ENCODE measurements at places on chromosomes 16 and 17.
A peak's percentile ranks its signal among the peaks of the same experiment; 100 is the strongest.

DNA sequence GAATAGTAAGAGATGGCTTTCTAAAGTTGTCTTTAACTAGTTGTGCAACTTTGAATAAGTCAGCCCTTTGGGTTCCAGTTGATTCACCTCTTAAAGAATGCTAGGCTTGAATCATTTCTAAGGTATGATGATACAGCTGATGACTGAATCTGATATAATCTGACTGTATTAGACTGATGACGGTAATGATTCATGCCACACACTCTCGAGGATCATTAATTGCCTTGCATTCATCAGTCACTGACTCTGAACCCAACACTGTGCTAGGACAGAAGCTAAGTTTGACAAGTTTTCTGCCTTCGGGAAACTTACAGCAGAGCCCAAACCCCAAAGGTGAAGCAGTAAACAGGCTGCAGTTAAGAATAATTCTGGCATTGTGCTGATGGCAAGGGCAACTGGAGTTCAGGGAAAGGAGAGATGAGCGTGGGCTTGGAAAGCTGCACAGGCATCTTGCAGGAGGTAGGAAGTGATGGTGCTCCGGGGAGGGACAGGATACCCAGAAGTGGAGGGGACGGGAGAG is 25.8 kb downstream of the ASIC2 start:
- DNase-seq: no peak

GRCh38 chr16:27323781-27324561 is 10.2 kb downstream of the IL4R start:
- no peak for DNase-seq

DNA sequence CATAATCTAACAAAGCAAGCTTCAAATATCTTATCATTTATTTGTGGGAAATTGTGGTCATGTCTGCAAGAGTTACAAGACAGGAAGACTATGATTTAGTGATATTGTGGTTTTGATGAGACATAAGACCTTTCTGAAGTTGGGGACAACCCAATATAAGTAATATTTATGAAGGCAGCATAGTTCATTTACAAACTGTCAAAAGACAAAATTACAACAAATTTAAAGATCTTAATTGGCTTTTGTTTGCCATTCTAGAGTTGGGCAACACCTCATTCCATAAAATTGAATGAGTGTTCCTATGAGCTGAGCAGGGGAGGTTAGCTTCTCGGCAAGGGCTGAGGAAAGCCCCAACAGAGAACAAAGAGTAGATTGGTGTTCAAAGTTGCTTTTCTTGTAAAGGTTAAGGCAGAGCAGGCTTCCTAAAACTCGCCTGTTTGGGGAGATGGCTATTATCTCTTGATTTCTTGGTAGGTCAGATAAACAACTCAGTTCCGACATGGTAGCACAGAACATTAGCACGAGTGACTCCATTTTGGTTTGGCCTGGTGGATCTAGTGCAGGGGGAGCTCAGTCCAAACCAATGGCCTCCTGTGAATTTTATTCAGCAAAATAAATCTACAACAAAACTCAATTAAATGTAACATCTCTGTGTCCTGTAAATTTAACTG is 10.9 kb upstream of the MMD start:
- no peak for DNase-seq

DNA sequence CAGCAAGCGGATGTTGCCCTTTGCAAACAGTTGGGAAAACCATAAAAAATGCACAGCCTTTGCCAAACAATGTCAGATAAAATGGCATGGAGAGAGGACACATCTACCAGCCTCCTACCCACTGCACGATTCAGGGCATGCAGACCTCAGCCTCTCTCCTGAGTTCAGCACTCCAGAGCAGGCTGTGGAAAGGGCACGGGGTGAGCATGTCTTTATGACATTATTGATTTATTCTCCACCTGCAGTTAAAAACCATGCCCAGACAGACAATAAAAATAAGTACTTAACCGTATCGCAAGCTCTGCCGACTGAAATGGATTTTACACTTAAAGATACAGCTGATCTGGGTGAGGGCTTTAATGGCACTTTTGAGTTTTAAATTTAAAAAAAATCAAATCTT is 127.1 kb downstream of the MAF start:
- no peak for DNase-seq

DNA sequence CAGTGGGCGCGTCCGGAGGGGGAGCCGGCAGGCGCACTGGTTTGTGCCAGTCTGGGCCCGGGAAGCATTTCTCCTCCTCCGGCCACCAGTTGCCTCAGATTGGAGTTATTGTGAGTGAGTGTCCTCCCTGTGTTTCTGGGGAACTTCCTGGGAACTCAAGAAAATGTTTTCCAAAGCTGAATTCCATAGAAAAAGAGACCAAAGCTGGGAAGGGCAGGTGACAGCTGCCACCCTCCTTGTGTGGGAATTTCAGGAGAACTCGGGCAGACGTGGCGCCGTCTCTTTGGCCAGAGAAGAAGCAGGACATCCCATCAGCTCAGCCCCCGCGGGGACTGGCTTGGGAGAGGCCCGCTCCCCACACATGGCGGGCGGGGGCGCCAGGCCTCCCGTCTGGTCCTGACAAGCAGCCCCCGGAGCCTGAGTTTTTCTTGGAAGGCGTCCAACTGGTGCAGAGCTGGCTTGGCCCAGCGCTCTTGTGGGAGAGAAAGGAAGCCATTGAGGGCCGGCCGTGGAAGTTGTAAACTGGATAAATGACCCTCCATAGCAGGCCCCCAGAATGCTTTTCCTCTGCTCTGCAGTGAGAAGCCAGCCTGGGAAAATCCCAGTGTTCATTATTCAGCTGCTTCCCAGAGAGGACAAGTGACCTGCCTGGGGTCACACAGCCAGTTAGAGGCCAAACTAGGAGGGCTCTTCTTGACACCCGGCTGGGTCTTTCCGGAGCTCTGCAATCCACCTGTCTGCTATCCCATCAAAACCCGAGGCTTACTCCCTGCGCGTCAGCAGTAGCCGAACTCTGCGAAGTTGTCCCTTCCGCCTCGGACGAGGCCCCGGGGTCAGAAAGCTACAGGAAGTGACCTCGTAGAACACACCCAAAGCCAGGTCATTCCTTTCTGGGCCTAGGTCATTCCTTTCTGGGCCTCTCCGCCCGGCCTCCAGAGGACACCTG is 39.2 kb upstream of the GSE1 start:
- DNase-seq: no peak

GRCh38 chr17:27623614-27624013 is 7.4 kb upstream of the LGALS9 start:
- DNase-seq: no peak

GRCh38 chr17:3012926-3013581 is 50.4 kb downstream of the OR1D5 start:
- peak; percentile 80 for DNase-seq

DNA sequence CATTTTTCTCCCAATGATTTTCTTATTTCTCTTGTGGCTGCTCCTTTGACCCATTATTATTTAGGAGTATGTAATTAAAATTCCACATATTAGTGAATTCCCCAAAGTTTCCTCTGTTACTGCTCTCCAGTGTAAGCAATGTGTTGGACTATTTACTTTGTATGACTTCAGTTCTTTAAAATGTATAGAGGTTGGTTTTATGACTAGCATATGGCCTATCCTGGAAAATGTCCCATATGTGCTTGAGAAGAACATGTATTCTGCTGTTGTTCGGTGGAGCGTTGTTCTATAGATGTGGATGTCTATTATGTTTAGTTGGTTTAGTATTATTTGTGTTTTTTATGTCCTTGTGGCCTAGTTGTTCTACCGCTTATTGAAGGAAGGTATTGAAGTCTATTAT is 6.0 kb upstream of the NT5M start:
- no peak for DNase-seq

DNA sequence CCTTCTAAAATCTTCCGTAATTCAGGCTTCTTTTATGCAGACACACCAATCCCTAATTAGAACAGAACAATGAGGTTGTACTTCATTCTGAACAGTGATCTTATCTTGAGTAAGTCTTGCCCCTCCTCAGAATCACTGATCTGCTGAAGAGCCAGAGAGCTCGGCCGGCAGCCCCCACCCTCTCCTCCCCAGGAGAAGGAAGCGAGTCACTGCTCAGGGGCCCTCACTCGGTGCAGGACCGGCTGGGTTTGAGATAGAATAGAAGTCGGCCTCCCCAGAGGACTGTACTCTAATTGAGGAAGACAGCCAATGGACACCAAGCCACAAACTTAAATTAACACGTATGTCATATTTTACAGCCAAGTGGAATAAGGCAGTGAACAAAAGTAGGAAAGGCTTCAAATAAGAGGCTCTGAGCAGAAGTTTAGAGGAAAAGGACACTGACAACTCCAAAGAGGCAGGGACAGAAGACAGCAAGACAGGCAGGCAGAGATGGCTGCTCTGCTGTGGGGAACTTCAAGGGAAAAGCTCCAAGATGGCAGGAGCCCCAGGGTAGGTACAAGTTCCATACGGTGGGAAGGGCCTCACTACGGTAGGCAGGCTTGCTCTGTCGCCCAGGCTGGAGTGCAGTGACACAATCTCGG is 18.6 kb downstream of the CREBBP start:
- DNase-seq: no peak

DNA sequence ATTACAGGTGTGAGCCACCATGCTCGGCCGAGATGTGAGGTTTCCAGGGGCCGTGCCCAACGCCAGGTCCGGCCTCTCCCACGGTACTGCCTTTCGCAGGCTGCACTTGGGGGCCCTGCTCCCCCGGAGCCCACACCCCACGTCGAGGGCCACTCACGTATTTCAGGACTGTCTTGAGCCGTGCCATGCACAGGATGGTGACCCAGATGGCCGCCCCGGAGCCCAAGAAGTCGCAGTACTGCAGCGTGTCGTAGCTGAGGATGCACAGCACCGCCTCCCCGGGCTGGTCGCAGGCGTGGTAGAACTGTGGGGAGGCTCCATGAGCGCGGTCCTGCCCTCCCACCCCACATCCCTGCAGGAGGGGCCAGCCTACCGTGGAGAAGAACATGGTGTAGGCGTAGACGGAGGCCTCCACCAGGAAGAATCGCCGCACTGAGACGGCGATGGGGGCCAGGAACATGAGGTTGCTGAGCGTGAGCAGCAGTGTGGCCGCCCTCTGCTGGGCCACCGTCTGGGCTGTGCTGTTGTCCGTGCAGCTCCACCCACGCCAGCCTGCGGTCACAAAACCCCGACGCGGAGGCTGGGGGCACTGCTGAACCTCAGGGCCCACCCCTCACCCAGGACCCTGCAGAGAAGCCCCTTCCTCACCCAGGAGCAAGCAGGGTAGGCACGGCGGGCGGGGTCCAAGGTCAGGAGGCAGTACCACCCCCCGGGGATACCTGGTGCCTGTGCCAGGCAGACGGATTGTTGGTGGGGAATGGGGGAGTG is 3.7 kb upstream of the MRPL28 start:
- no peak for DNase-seq

DNA sequence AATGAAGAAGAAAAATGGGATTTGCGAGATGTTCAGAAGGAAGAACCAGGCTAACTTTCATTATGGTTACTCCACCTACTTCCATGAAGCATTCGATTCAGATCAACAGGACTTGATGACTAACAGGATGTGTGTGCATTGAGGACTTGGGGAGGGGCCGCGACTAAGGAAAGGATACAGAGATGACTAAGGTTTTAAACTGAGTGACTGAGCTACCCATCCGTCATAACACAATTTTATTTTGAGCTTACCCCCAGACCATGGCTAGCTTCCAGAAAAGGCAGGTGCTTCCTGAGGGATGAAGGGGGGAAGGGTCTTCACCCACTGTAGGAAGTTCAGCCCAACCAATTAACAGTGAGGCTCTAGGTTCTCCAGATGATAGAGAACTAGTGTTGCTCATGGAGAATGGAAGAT is 2.5 kb upstream of the CDYL2 start:
- DNase-seq: peak; percentile 67

DNA sequence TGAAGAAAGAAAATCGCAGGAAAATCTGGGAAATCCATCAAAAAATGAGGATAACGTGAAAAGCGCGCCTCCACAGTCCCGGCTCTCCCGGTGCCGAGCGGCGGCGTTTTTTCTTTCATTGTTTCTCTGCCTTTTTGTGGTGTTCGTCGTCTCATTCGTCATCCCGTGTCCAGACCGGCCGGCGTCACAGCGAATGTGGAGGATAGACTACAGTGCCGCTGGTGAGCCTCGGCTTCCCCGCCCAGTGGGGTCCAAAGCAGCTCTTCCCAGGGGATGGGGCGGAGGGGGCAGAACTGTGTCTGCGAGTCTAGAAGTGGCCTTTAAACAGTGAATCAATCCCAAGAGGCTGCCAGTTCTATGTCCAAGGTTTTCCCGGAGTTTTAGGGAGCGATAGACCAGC is 19.8 kb downstream of the FAM234A start:
- DNase-seq: no peak

DNA sequence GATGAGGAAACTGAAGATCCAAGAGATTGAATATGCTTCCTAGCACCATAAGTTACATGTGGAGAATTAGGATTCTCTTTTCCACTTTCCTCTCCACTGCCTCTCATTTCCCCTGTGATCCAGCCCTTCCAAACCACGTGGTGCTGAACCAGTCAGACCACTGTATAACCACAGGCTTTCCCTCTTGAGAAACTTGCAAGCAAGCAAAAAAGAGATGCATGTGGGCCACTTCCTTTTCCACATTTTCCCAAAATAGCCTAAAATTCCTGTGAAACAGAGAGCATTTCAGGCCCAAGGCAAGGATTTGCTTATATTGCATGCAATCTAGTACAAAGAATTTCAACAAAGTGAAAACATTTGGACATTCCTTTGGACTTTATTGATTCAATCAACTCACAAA is 59.3 kb upstream of the KSR1 start:
- DNase-seq: no peak

DNA sequence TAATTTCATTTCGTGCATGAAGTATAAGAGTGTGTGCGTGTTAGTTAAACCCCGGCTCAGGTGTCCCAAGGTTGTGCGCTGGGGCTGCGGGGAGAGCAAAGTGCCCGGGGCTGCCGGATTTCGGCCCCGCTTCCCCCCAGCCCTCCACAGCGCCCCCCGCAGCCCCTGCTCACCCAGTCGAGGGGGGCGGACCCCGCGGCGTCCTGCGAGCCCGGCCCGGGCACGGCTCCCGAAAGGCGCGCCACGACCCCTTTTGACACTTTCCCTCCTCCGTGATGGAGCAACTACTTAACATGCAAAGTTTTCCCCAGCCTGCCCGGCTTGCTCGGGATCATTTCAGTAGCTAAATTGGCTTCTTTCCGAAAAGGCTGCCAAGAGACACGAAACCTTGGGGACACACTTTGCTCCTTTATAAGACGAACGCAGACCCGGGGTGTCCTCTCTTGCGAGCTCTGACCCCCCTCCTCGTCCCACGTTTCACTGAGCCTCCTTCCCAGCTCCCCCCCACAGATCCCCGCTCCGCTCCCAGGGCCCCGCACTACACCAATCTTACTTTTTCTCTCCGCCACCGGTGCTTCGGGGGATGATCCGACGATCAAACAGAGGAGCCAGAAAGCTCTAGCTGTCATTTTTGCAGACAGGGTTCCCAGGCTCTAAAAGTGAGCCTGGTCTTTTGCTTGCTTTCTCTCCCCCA is 552 bp downstream of the C17orf58 start:
- peak; percentile 65 for DNase-seq

GRCh38 chr17:75652934-75653549 is 13.9 kb downstream of the RECQL5 start:
- DNase-seq: no peak

- DNase-seq: no peak
These were observed 50.9 kb upstream of the GSE1 start for GRCh38 chr16:85562093-85562786.

DNA sequence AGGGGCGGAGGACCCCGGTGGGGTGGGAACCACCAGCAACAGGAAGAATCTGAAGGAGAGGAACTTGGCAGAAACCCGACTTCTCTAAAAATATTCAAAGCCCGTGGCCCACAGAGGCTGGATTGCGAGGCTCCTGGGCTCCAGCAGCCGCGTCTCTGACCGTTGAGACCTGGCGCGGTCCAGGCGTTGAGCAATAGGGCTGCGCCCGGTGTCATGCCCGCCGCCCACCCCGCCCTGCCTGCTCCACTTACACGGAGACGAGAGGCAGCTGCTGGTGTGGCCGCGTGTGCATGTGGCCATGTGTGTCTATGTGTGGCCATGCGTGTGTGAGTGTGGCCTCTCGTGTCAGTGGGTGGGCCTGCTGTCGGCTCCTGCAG is 83.6 kb downstream of the IRF8 start:
- no peak for DNase-seq

All from activated CD8-positive, alpha-beta memory T cell treated with anti-CD3 and anti-CD28 coated beads for 24 hours (primary cell).